ENCODE measurements at places on chromosomes 12 and 14. TPM values are rescaled to one million over a fixed set of nuclear protein-coding genes. Genes with fewer than 3 reads are reported as not detected.

DNA sequence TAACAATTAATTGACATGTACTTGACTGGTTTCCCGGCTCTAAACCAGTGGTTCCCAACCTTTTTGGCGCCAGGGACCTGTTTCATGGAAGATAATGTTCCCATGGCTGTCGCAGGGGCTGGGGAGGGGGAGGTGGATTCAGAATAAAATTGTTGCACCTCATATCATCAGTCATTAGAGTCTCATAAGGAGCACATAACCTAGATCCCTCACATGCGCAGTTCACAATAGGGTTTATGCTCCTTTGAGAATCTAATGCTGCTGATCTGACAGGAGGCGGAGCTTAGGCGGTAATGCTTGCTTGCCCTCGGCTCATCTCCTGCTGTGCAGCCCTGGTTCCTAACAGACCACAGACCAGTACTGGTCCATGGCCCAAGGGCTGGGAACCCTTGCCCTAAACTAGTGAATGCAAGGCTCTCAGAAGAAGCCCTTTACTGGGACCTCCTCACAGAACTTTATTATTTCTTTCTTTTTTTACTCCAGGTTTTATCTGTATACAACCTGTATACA is 86.4 kb upstream of the SINHCAF start:
- H3K4me3 ChIP-seq, result no peak overlapping the region
- no peaks in the 10 kb centered on the region for H3K27me3 ChIP-seq
- DNase-seq, result no peak
- H3K4me1 ChIP-seq, result no peaks in the 10 kb centered on the region
- no peaks in the 10 kb centered on the region for H3K36me3 ChIP-seq
- no peak overlapping the region for H3K27ac ChIP-seq

- H3K4me3 ChIP-seq, result no peak overlapping the region
- H3K36me3 ChIP-seq, result peaks cover 25% of the 10 kb centered on the region
- no peak for DNase-seq
- peaks cover 8% of the 10 kb centered on the region for H3K4me1 ChIP-seq
- H3K27me3 ChIP-seq, result peaks cover 17% of the 10 kb centered on the region
Measured at GRCh38 chr14:103512701-103513611, 9.7 kb downstream of the CKB start.

DNA sequence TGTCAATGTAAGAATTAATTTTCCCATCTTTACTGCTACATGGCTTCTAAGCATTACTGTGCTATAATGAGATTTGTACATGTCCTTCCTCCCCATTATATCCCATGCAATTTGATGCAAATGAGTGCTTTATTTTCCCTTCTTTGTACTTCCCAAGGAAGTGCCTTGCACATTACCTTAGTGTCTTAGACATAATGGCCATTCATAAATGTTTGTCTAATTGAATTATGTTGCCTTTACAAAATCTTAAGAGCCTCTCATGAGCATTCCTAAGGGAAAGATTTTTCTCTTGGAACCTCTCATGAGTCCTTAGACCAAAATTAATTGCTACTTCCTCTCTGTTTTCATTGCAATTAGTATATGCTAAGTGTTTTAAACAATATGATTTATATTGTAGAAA is 741.7 kb downstream of the RERGL start:
- no peaks in the 10 kb centered on the region for H3K36me3 ChIP-seq
- no peaks in the 10 kb centered on the region for H3K4me1 ChIP-seq
- H3K4me3 ChIP-seq, result no peak overlapping the region
- DNase-seq, result no peak
- H3K27ac ChIP-seq, result no peak overlapping the region
- no peaks in the 10 kb centered on the region for H3K27me3 ChIP-seq

- no peak overlapping the region for H3K27ac ChIP-seq
- no peaks in the 10 kb centered on the region for H3K36me3 ChIP-seq
- H3K4me1 ChIP-seq, result peaks cover 3% of the 10 kb centered on the region
- DNase-seq, result no peak
Measured at GRCh38 chr14:36524220-36524837, 4.3 kb upstream of the NKX2-1 start.

The STYK1 gene
- 2.0 TPM for total RNA-seq

The SMCO3 gene
- total RNA-seq, result 0.14 TPM

The EGLN3 gene
- not detected for total RNA-seq

All from HFFc6 (cell line).